ENCODE measurements at places on chromosomes 5 and 9. TPM values are rescaled to one million over a fixed set of nuclear protein-coding genes. Genes with fewer than 3 reads are reported as not detected.

Gene TEX48
- not detected for polyA plus RNA-seq

Gene EMB
- 0.94 TPM for polyA plus RNA-seq

Gene PCDHB3
- polyA plus RNA-seq: 0.27 TPM

Gene CRHBP
- 0.75 TPM for polyA plus RNA-seq

Data from heart left ventricle (tissue), 16 donors.